ENCODE measurements at places on chromosomes 3 and 15.

DNA sequence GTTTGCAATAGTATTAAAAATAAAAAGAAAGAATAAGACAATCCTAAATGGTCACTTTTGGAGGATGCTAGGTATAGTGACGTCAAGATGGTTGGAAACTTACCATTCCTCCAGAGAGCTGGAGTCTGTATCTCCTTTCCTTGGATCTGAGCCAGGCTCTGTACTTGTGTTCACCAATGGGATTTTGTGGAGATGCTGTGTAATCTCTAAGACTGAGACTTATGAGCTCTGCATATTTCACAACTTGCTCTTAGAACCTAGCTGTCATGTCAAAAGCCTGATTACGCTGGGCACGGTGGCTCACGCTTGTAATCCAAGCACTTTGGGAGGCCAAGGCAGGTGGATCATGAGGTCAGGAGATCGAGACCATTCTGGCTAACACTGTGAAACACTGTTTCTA is 126.8 kb upstream of the CLSTN2 start:
- DNase-seq, result no peak

DNA sequence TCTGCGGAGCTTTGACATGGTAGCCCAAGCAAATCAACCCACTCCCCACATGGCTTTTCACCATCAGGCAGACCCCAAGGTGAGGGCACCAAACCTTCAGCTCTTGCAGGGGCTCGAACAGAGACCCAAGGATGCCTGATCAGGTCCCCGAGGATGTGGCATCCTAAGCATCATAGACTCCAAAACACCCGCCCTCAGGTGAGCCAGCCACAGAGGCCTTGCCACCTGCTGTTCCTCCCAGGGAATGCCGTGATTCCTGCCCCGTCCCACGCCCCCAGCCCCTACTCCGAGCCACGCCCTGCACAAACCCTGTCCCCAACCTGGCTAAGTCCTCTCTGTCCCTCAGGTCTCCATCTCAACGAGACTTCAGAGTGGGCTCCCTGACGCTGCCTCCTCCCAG is 34.7 kb upstream of the SLC41A3 start:
- no peak for DNase-seq

- DNase-seq, result no peak
Observed at GRCh38 chr3:13470894-13471574, 9.1 kb upstream of the HDAC11 start.

DNA sequence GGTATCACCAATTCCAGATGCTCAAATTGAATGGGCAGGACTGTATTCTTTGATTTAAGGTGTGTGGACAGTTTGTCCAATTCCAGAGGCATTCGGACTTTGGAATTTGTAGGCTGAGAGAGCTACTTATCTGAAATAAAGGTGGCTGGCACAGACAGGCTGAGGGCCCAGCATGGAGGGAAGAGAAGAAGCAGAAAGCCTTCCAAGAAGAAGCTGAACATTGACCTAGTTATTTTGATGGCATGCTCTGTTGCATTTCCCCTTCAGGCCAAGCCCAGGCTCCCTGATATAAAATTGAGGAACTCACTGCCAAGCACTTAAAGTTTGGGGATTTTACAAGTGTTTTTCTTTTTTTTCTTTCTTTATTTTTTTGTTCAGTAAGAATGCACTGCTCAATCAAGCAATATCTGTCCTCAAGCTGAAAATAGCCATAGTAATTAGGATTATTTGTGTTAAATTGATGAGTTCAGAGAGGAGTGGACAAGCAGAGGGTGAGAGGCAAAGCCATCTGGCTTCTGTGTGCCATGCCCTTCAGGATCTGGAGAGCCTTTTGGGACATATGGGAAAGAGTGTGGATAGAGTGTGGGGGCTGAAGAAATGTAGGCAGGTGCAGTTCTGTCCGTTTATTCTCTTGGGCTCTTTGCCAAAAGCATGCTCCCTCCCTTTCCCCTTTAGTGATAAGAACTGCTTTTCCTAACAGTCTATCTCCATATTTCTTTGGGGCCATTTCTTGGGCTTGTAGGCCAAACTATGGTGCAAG is 148.9 kb downstream of the OXSM start:
- no peak for DNase-seq

- no peak for DNase-seq
Observed at GRCh38 chr3:16171009-16171408, 3.5 kb upstream of the GALNT15 start.

- DNase-seq, result no peak
Observed at GRCh38 chr3:62761711-62762110, 113.5 kb downstream of the CADPS start.

DNA sequence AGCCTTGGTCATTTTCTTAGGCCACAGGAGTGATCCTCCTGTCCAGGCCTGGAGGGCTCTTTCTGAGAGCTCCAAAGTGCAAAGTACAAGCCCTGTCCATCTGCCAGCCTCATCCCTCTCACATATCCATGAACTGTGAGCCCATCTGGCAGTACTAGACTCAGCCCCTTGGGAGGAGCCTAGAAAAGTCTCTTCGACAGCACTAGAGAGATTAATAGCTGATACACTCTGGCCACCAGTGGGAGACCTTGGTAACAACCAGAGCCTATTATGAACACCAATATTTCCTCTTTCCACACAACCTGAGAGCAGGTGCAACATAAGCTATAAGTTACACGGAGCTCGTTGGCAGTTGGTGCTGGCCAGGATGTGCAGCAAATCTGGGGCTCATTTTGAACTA is 59.5 kb upstream of the DCLK3 start:
- DNase-seq, result no peak

DNA sequence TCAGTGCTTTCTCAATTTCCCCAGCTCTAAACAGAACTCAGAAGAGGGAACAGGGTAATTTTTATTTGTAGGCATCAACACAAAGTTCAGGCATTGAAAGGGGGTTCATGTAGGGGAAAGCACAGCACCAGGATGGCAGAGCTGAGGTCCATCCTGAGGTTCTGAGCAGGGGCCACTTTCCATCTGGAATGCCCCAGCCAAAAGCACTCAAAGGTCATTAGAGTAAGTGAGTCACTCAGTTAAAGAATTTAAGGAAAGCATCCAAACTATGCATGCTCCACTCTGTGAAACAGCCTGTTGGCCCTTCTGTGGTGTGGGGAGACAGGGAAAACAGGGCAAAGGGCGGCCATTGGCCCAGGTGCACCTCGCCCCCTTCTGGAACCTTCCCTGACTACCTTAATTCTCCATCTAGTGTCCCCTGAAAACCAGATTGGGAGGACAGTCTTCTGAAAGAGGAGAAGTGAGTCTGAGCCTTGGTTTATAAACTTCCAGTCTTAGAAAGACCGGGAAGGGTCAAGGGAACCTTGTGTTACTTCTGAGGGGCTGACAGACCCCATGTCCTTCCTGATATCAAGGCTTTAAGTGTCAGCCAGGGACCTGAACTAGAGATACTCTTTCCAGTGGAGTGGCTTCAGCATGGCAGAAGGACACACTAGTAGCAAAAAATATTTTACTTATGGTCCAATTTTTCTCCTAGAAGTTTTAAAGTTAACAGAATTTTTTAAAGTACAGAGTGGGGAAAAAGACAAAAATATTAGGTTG is 133.3 kb downstream of the MYLK start:
- no peak for DNase-seq

DNA sequence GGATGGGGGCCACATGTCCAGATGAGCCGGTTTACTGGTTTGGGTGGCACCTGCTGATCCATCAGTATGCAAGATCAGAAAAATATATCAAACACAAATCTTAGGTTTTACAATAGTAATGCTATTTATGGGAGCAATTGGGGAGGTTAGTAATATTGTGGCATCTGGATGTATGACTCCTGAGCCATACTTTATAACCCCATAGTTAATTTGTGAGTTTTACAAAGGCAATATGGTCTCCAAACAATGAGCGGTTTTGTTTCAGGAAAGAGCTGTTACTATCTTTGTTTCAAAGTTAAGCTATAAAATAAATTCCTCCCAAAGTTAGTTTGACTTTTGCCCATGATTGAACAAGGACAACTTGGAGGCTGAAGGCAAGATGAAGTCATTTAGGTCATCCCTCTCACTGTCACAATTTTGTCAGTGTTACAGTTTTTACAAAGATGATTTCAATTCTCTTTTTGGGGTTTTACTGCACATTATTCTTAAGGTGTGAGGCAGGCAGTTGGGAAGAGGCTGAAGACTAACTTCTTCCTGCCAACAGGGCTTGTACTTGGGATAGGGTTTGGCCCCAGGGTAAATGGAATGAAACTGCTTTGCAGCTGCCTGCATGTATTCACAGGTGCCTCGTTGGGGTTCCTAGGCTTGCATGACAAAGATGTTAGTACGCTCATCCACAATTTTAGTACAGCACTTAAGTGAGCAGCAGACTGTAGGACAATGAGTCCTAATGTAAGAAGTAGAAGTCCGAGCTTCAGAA is 296.6 kb upstream of the NDN start:
- DNase-seq, result no peak

All from T-cell (primary cell).